SK-N-SH (cell line): ENCODE measurements at places on chromosomes 13 and 19. TPM values are rescaled to one million over a fixed set of nuclear protein-coding genes. Genes with fewer than 3 reads are reported as not detected.

DNA sequence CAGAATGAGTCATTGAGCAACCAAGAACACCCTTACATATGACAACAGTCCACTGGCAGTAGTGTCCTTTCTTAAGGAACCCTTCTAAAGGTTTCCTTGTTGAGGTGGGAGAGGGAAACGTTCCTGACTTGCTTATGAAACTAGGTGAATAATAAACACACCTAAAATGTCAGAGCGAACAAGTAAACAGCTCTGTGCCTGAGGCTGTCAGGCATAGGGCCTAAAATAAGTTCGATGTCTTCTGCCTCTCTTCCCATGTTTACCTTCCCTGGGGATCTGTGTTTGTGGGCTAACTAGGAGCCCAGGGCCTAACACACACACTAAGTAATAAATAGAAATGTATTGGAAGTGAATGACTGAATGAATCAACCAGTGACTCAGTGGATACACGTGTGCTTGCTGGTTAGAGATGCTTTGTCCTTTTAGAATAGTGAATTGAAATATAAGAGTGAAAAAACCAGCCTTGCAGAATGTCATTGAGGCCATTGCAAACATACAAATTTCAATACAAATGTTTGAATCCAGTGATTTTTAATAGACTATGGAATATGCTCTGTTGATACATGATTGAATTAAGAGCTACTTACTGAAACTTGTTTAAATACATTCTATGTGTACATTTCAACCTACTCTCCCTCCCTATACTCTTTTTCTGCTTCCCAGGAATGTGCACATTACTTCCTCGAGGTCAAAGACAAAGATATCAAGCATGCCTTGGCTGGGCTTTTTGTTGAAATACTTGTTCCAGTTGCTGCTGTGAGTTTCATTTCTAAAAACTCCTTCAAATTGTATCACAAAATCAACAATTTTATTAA, 102.9 kb downstream of the FRY start:
- DNase-seq = no peak

Gene ELANE
- polyA plus RNA-seq = not detected in 2 replicates

Gene ZNF420
- polyA plus RNA-seq = 1.7 and 1.9 TPM in 2 replicates

Gene S1PR5
- 0.32 and 0.36 TPM in 2 replicates for polyA plus RNA-seq

DNA sequence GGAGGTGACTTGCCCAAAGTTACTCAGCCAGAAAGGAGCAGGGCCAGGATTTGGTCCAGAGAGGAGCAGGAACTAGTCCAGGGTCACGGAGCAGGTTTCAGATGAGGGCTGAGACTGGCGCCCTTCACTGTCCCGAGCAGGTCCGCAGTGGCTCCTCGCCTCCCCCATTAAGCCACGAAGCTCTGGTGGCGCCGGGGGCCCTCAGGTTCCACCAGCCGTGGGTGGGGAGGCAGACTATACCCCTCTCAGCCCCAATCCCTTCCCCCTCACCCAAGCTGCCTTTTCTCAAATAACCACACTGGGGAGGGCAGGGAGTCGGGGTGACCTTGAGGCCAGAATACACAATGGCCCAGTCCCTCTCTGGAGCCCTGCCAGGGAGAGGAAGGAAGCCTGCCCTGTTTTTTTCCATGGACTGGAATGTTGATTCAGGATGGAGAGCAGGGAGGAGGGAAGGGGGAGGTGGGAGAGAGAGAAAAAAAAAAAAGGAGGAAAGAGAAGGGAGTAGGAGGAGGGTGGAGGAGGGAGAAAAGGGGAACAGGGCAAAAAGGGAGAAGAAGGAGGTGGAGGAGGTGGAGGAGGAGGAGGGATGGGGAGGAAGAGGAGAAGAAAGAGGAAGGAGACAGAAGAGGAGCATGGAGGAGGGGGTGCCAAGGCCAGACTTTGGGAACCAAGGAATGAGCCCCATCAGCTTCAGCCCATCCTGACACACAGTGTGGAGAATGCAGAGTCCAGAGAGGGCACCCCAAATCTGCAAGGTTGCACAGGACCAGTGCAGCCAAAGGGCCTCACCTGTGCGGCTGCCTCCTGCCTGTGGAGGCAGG, 19.7 kb downstream of the CEACAM16 start:
- no peak for DNase-seq

- DNase-seq = no peak
Measured at GRCh38 chr13:77774181-77774580, 76.7 kb downstream of the SLAIN1 start.

DNA sequence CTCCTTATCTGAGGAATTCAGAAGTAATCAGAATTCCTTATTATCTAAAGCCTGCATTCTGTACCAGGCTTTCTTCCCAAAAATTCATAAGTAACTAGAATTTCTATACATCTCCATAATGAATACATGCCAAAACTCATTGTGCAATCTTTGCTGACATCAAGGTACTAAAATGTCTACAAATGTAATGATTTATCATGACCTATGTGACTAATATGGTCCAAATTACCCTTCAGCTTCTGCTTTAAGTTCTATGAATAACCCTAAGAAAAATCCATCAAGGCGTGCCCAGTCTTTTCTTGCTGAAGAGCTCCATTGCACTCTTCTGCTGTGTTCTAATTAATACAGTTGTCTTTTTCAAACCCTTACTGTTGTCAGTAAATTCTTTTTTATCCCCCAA, 58.5 kb upstream of the SLITRK1 start:
- DNase-seq = no peak

- DNase-seq = no peak
Measured at GRCh38 chr13:95516021-95516420, 36.5 kb upstream of the CLDN10 start.

Gene KIR2DL4
- polyA plus RNA-seq = not detected in 2 replicates

Gene LATS2
- polyA plus RNA-seq = 19.6 and 19.7 TPM in 2 replicates

Gene ATP8B3
- 6.2 and 8.0 TPM in 2 replicates for polyA plus RNA-seq

GRCh38 chr13:98892077-98892476, 85.8 kb downstream of the DOCK9 start:
- DNase-seq = no peak

DNA sequence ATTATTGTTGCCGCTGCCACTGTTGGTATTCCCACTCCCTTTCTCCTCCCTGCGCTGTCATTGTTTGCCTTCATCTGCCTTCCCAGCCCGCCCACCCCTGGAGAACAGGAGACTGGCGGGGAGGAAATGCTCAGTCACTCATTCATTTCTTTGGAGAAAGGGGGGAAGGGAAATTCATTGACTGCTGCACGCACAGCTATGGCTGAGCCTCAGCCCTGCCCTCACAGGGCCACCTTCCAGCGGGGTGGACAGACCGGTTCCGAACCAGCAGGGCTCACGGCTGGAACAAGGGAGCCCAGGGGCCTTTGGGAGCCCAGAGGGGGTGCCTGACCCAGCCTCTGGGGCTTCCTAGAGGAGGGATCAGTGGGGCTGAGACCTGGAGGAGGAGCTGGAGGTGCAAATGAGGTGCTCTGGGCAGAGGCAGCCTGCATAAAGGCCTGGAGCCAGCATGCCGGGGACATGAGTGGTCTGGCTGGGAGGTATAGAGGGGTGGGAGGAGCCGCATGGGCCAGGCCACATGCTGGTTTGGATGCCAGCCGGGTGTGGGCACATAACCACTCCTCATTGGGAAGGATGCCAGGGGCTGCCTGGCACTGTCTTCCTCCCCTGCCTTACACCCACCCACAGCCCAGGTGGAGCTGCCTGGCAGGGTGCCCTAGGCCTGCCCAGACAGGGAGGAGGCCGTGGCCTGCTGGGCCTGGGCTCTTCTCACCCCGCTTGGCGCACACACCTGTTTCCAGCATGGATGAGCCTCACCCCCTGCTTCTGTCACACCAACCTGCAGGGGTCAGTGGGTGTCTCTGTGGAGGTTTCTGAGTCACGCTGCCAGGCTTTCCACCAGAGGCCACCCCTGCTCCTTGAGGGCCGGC, 26.8 kb downstream of the PPP5C start:
- DNase-seq = peak; percentile 80

Gene PPP1R13L
- polyA plus RNA-seq = 11.6 and 18.0 TPM in 2 replicates

Gene PSG5
- 70.3 and 133 TPM in 2 replicates for polyA plus RNA-seq

GRCh38 chr19:58492265-58492664, 16.1 kb downstream of the ZNF446 start:
- DNase-seq = no peak

- DNase-seq = peak; percentile 33
Measured at GRCh38 chr19:283395-283794, 7.8 kb downstream of the PLPP2 start.

Gene VN1R4
- polyA plus RNA-seq = not detected in 2 replicates

Gene ZNF583
- 1.9 and 2.1 TPM in 2 replicates for polyA plus RNA-seq

DNA sequence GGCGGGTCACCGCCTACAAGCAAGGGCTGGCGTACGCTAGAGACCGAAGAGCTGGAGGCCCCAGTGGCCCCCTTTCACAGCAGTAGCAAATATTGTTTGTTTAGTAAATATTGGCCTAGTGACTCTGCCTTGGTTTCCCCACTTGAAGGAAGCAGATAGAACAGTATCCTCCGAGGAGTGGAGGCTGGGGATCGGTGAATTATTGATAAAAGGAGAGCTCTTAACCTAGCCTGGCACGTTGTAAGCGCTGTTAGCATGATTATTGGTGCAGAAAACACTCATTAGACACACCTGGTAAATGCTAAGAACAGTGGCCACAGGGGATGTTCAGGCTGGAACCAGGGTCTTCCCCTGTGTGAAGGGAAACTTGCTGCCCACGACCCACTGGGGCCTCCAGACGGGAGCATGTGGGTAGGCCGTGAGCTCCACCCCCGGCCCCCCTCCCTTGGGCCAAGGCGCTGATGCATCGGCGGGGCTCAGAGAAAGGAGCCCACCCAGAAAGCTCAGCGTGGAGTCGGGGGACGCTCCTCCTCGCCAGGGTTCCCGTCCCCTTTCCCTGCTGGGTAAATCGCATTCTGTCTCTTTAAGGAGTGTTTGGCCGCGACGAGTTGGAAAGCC, 2.3 kb downstream of the IER2 start:
- no peak for DNase-seq

Gene IZUMO2
- not detected in 2 replicates for polyA plus RNA-seq

Gene IGSF23
- polyA plus RNA-seq = 0.08 and 0.10 TPM in 2 replicates

- no peak for DNase-seq
Measured at GRCh38 chr13:54077569-54077968, 1049.0 kb downstream of the OLFM4 start.

DNA sequence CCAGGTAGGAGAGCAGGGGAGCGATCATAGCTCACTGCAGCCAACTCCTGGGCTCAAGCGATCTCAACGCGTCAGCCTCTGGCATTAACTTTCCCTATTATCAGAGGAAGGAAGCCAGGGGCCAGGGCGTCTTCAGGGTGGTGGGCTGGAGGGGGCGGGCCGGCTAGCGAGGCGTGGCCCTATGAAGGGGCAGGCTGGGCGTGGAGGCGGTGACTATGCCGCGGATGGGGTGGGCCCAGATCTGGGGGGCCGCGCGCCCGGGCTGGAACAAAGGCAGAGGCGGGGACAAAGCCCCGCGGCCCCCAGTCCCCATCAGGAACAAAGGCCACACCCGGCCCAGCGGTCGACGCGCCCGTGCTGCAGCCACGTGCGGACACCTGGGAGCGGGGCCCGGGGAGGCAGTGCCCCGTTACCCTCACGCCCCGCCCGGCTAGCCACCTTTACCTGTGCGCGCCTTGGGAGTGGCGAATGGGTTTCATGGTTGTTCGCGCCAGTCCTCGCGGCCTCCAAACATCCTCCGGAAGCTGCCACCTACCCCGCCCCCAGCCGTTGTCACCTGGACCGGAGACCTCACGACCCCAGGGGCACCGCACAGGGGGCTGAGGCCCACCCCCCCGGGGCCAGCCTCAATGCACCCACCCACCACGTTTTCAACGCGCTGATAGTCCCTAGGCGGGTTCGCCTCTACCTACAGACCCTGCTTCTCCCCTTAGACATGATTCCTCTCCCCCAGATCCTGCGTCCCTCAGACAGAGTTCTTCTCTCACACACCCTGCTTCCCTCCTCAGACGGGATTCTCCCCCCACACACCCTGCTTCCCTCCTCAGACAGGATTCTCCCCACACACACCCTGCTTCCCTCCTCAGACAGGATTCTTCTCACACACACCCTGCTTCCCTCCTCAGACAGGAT, 5.4 kb upstream of the TRIM28 start:
- DNase-seq = no peak

DNA sequence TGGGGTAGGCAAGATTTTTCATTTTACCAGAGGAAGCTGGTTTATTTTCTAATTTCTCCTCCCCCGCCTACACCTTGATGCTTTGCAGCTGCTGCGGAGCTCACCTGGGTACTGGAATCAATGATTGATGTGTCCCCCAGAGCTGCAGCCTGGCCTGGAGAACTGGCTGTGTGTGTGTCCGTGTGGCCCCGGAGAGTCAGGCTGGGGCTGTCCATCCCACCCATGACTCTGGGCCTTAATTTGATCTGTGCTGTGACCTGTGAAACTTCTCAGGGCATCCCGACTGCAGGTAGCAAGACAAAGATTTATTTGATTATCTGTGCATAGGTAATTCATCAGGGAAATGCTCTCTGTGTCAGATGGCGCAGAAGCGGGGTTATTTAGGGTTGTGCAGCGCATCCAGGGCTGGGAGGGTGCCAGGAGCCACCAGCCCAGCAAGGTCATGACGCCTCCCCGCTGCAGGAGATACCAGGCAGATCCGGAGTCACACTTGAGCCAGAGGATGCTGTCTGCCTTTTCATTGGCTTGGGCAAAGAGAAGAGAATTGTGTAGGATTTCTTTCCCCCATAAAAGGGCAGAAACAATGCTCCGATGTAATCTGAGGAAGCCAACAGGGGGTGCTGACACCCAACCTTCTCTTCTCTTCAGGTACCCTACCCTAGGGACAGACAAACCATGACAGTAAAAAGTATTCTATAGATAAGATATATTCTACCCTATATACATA, 346.6 kb downstream of the TSHZ3 start:
- DNase-seq = peak; percentile 11

DNA sequence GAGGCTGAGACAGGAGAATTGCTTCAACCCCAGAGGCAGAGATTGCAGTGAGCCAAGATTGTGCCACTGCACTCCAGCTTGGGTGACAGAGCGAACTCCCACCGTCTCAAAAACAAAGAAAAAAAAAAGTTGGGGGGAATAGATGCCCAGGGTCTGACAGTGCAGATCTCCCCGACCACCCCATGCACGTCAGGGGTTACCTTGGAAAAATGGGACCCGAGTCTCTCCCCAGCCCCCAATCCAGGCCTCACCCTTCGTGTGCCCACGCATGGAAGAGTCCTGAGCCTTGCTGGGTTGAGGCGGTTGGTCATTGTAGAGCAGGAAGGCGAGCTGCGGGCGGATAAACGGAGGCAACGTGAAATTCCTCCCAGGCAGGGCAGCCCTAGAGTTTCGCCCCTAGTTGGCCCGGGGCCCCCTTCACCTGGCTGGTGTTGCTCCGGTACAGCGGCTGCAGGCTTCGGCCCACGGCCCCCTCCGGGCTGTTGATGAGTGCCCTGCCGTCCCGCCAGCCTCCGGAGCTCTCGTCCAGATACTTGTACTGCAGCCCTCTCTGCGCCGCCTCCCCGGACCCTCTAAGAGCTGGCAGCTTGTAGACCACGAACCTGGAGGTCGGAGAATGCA, 588 bp downstream of the DNASE2 start:
- no peak for DNase-seq

GRCh38 chr19:49541914-49542313, 14.1 kb downstream of the RCN3 start:
- no peak for DNase-seq

Gene RFPL4AL1
- not detected in 2 replicates for polyA plus RNA-seq

- DNase-seq = no peak
Measured at GRCh38 chr19:46615966-46616365, 8.9 kb downstream of the PTGIR start.
